ENCODE measurements at places on chromosomes 1 and 21.

- DNase-seq = no peak
Measured at GRCh38 chr1:237270353-237270752, 228.4 kb downstream of the RYR2 start.

- DNase-seq = no peak
Measured at GRCh38 chr21:38327984-38328383, 71.2 kb downstream of the KCNJ15 start.

GRCh38 chr1:24191860-24192259 lies 4.8 kb upstream of the IFNLR1 start:
- DNase-seq = no peak

DNA sequence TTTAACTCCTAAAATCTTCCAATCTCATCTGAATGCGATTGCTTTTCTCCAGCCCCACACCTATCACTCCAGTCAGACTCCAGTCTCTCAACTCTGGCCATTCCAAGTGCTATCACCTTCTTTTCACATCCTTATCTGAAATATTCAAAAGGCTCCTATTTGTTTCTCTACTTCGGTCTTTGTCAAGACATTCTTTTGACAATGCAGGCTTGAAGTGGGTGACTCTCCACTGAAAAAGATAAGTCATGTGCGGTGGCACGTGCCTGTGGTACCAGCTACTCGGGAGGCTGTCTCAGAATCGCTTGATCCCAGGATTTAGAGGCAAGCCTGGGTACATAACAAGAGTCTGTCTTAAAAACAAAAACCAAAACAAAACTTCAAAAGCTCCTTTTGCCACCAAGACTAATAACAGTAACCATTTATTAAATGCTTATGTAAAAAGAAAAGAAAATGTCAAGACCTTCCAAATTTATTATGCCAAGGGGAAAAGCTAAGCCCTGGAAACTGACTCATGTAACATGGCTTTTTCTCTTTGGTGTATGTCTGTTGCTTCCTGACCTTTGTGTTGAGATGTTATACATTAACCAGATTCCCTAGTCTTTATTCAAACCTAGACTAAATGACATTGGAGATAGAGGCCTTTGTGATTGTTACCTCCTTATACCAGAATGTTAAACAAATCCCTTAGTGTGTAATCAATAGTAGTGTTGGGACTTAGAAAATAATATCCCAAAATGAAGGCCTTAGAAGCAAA lies 3.6 kb downstream of the ALG14 start:
- no peak for DNase-seq

- no peak for DNase-seq
Measured at GRCh38 chr1:158145173-158145719, 35.4 kb upstream of the CD1D start.

- DNase-seq = no peak
Measured at GRCh38 chr21:7957713-7958064, 2563.7 kb upstream of the TPTE start.

DNA sequence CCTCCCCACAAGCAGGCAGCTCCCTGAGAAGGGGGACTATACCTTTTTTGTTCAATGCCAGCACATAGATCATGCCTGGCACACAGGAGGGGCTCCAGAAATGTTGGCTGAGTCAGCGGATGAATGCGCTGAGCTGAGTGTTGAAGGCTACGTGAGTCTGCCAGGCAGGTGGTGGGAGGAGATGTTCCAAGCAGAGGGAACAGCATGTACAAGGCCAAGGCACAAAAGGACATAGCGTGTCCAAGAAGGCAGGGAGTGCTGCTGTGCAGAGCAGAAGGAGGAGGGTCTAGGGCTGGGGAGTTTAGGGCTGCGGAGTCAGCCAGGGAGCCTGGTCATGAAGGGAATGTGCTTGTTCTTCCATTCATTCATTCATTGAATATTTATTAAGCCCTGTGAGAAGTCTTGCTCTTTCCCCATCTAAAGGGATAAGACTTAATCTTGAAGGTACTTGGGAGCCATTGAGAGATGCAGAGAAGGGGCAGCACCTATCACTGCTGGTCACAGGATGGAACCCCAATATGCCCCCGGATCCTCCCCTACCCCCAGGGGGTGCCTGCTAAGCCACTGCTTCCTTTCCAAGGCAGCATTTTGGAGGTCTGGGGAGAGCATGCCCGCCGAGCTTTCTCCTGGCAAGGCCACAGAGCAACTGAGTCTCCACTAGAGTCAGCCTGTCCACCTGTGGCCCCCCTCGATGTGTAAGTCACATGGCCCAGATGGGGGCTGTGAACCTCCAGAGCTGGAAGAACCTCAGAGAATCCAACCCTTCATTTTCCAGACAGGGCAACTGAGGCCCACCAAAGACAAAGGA lies 31.2 kb upstream of the LAPTM5 start:
- no peak for DNase-seq

- DNase-seq = no peak
Measured at GRCh38 chr1:101440485-101440884, 203.7 kb downstream of the S1PR1 start.

- no peak for DNase-seq
Measured at GRCh38 chr1:39652554-39652953, 13.1 kb upstream of the HEYL start.

DNA sequence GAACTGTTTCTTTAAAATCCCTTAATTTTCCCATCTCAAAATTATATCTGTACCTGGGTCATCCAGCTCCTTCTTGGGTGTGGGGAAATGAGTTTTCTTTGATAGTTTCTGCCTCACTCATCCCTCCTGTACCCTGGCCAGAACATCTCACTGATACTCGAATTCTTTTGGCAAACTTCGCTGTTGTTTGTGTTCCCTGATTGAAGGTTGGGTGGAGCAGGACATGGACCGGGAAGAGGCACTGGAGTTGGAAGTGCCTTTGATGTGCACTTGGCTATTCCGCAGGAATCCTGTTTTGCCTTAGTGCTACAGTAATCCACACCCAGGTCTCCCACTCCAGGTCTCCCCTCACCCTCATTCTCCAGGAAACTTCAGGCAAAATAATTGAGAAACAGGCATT lies 11.2 kb downstream of the MINDY1 start:
- DNase-seq = no peak

GRCh38 chr1:5721634-5722215 lies 270.5 kb downstream of the NPHP4 start:
- DNase-seq = no peak

GRCh38 chr21:31364253-31364945 lies 20.3 kb upstream of the TIAM1 start:
- no peak for DNase-seq

GRCh38 chr1:31033598-31033997 lies 31.9 kb downstream of the PUM1 start:
- no peak for DNase-seq

- DNase-seq = no peak
Measured at GRCh38 chr1:227427411-227427810, 109.1 kb upstream of the CDC42BPA start.

GRCh38 chr1:246292571-246292970 lies 214.5 kb downstream of the SMYD3 start:
- no peak for DNase-seq

- no peak for DNase-seq
Measured at GRCh38 chr1:19169642-19170041, 40.4 kb downstream of the UBR4 start.

- no peak for DNase-seq
Measured at GRCh38 chr1:231778009-231778719, 151.6 kb downstream of the DISC1 start.

GRCh38 chr1:7223334-7224080 lies 438.3 kb downstream of the CAMTA1 start:
- DNase-seq = no peak

DNA sequence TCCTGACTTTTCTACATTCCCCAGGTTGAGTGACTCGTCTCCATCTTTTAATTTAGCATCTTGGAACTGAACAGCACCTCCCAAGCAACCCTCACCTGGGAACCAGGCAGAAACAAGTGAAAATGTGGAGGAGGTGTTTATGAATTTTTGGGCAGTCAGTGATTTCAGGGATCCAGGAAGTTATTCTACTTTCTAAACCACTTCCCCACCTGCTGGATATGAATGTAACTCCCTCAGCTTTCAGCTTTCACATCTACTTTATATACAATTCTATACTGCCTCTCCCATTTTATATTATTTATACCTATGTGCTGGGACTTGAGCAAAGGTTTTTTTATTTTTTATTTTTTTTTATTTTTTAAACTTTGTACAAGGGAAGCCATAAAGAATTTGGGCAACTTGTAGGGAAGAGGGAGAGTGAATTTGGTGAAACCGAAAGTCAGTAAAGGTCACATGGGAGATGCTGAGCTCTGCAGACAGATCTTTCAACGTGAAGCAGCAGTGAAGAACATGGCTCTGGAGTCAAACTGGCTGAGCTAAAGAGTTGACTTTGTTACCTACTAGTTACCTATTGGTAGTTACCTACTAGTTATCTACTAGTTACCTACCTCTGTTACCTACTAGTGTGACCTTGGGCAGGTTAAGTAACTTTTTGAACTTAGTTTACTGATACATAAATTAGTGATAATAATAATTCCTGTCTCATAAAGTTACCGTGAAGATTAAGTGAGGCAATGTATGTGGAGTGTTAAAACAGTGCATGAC lies 45.5 kb downstream of the DDR2 start:
- no peak for DNase-seq

DNA sequence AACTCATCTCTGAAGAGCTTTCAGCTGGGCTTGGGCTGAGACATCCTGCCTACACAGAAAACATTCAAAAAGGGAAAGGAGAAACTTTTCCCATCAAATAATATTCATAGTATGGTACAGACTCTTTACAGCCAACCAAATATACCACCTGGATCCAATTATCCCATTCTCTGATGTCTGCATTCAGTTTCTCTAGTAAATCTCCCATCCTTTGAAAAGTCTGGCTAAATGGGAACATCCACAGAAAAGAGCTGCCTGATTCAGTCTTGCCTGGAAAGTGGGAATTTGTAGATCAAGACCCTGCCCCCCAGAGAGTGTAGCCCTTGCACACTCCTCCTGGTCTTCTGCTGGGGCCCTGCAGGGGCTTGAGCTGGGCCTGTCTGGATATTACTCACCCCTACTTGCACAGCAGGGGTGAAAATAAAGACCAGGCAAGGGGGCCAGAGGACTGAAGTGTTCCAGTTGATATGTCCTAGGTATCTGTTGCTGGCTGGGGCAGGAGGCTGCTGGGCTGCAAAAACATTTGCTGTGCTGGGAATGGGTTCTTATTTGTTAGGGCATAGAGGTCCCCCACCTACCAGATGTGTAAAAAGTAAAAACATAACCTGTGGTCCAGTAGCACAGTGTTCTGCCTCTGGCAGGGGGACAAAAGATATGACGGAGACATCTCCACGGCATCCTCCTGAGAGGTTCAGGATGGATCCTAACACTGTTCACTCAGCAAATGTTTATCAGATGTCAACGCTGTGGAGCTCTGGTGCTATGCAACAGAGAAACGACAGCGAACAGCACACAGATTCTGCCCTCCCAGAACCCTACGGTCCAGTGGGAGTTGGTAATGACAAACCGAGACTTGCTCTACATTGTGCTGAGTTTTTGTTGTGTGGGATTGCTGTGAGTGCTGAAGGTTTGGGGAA lies 140.3 kb downstream of the PLXNA2 start:
- DNase-seq = no peak

DNA sequence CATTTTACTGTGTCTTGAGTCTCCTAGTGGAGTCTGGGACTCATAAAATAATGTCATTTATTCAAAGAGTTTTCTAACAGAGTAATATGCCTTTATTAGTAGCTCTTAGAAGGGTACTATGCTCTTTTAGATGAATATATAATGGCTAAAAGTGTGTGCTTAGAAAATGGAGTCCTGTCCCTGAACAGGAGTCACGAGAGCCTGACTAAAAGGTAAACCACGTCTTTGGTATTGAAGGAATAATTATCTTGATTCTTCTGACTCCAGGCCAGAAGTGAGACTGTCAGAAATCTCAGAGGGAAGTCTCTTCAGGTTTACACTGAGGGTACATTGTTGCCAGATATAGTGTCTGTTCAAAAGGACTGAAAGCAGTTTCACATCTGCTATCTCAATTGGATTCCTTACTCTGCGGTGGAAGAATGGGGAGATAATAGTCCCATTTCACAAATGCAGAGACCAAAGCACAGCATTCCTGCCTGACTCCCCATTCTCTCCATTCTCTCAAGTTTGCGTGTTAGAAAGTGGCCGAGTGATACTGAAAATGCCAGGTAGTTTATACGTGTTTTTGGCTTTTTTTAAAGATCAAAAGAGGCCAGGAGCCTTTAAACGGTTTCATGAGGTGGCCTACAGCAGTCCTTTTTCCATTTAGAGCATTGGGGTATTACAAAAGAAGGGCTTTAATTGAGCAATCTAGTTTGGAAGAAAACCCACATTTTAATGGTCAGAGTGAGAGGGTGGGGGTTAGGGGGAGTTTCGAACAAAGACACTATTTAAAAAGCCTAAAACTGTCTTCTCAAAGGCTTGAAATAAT lies 176.6 kb downstream of the VPS13D start:
- DNase-seq = no peak

DNA sequence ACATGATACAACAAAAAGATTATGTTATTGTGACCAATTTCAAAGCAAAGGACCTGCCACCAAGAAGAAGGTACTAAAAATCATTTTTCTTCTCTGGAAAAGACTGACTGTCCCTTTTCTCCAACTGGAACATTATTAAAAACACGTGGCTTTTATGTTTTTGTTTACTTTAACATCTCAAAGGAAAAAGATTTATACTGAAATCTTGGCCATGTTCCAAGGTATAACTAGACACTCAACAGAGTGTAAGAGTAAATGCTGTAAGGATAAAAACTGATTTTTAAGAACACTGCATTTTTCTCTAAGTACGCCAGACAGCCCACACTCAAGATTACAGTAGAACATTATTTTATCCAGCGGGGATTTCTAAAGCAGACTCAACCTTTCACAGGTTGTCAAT lies 62.1 kb downstream of the BRWD1 start:
- no peak for DNase-seq

GRCh38 chr1:218347336-218347722 lies 2.2 kb downstream of the TGFB2 start:
- no peak for DNase-seq

GRCh38 chr1:110161849-110162248 lies 11.6 kb downstream of the SLC6A17 start:
- no peak for DNase-seq

DNA sequence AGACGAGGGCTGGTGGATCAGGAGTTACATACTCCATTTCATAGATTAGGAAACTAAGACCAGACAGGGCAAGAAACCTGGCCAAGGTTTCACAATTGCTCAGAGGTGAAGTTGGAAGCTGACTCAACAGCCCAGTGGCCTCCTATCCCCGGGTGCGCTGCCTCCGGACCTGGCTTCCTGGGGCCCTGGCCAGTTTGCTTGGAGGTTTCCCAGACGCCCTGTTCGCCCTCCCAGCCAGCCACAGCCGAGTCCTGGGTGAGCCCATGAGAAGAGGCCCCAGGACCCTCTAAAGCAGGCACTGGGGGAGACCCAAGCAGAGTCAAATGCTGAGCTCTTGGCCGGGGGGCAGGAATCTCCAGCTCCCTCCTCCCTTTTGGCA lies 180.1 kb downstream of the ZBTB18 start:
- no peak for DNase-seq

- DNase-seq = no peak
Measured at GRCh38 chr1:77047575-77047974, 171.7 kb downstream of the PIGK start.

All from liver (tissue), 10 donors.